Common myeloid progenitor, CD34-positive (primary cell): ENCODE measurements at places on chromosomes 16 and 17.

DNA sequence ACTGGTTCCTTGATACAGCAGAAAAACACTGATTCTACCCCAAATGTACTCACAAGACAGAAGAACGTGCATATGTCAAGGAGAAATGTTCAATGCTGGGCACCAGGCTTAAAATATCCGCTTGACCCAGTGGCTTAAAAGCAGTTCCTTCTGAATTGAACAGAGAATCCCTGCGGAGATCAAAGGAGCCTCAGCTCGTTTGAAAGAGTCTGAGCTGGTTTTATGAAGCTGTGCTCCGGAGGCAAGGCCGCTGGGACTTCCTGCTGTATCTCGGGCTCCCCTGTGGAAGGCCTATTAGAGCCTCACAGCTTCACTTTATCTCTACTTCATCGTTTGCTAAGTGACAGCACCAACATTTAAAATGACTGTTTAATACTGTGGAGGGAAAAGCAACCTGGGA lies 2.2 kb downstream of the LMF1 start:
- no peak for DNase-seq

GRCh38 chr16:3157229-3158025 lies 22.6 kb downstream of the ZNF213 start:
- peak; percentile 79 for DNase-seq

DNA sequence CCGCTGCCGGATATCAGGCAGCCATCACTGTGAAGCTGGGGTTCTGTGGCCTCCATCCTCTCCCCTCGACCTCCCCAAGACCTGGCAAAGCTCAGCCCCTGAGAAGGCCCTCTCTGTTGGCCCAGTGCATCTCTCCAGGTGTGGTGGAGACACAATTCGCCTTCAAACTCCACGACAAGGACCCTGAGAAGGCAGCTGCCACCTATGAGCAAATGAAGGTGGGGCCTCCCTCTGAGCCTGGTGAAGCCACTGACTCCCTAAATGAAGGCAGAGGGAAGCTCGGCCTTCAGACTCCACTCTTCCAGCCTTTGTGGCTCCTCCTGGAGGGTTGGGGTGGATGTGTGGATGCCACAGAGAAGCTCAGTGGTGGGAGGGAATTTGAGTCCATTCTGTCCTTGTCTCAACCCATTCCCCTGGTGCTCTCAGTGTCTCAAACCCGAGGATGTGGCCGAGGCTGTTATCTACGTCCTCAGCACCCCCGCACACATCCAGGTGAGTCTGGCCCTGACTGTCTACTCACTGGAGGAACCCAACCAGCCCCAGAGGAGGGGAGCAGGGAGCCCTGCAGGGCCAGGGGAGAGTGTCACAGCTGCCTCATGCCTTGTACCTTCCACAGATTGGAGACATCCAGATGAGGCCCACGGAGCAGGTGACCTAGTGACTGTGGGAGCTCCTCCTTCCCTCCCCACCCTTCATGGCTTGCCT lies 1.7 kb upstream of the MRM1 start:
- no peak for DNase-seq

- DNase-seq = no peak
Observed at GRCh38 chr17:12680407-12680897, 14.8 kb downstream of the MYOCD start.

DNA sequence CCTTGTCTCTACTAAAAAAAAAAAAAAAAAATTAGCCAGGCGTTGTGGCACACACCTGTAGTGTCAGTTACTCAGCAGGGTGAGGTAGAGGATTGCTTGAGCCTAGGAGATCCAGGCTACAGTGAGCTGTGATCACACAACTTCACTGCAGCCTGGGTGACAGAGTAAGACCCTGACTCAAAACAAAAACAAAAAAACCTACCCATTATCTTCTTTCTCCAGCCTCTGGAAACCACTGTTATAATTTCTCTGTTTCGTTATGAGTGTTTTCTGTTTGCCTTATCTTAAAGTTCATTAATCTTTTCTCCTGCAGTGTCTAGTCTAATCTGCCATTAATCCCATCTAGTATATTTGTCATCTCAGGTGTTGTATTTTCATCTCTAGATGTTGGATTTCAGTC lies 18.6 kb upstream of the CLTC start:
- DNase-seq = no peak

DNA sequence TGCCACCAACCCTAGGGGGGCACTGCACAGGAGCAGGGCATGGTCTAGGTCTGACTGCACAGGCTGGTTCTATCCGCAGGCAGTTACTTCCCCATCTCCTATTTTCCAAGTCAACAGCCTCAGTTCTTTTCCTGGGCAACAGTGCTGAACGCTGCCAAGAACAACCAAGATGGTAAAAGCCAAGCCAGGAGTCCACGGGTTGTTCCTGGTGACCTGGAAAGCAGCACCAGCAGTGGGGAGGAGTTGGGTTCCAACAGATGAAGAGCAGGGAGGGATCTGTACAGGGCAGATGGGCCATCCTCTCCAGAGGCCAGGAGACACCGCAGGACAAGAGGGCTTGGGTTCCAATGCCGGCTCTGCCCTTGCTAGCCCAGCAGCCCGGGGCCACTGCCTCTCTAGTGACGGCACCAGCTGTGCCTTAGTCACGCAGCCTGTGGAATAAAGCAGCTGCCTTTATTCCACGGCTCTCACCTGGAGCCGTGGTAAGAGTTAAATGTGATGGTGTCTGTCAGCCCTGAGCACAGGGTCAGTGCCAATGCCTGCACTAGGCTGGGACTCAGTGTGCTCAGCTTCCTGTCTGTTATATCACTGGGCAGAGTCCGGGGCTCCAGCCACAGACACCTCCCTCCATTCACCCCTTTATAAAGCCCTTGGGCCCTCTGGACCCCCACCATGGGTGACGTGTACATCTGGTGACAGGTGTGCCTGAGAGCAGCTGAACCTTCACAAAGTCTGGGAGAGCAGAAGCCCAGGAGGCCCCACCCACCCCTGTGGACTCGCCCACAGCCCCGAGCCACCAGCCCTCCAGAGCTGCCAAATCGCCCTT lies 44.9 kb downstream of the MARF1 start:
- no peak for DNase-seq

GRCh38 chr17:13099926-13100325 lies 82.1 kb upstream of the ELAC2 start:
- no peak for DNase-seq

DNA sequence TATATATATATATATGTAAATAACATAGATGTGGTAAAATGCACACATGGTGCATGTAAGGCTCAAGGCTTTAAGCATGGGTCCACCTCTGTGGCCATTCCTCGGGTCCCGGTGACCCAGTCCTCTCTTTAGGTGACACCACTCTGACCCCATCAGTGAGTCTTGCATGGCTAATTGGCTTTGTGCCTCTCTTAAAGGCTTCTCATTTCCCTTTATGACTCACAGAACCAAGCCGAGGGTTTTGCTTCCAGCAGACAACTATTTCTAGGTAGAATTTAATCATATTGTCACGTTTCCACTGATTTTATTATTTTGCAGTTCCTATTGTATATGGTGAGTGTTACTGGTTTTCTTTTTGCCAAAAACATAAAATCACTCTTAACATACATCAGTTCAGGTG lies 59.7 kb downstream of the PLCG2 start:
- no peak for DNase-seq

- DNase-seq = no peak
Observed at GRCh38 chr16:79050063-79050462, 550.5 kb downstream of the MAF start.

- no peak for DNase-seq
Observed at GRCh38 chr17:28958820-28959455, 7.6 kb upstream of the PHF12 start.

DNA sequence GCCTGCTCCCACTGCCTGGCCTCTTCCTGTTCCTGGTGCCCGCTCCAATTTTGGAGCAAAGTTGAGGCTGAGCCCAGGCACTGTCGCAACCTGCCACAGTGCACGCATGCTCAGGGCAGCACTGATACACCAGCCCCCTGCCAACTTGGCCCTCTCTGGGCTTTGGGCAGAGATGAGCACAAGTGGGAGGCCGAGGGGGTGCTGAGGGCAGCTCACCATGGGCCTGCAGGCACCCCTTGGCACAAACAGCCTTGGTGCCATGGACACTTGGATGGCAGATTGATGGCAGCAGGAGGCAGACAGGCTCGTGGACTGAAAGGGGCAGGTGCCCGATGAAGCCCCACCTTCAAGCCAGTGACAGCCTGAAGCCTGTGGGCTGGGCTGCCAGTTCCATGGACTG lies 42.9 kb downstream of the PIGL start:
- DNase-seq = no peak
